ENCODE measurements at places on chromosomes 11 and 22.

- DNase-seq = no peak
Observed at GRCh38 chr11:72439455-72439854, 5.1 kb upstream of the CLPB start.

GRCh38 chr22:48144318-48144717 lies 1381.9 kb downstream of the TBC1D22A start:
- no peak for DNase-seq

GRCh38 chr11:129384415-129384814 lies 8.8 kb downstream of the BARX2 start:
- DNase-seq = no peak

DNA sequence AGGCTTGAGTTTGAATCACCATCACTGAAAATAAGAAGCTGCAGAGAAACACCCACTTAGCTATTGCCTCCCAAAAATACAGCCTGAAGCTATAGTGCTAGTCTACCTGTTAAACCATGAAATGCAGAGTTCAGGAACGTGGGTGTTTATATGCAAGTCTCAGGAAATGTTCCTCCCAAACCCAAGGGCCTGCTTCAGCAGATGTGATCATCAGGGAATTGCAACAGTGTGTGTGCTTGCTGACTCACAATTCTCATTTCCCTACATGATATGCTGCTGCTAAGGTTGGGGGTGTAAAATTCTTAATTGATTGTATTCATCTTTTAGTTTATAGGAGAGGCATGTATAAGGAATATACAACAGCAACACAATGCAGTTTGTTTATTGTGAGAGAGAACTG lies 49.6 kb downstream of the NUP98 start:
- peak; percentile 26 for DNase-seq

DNA sequence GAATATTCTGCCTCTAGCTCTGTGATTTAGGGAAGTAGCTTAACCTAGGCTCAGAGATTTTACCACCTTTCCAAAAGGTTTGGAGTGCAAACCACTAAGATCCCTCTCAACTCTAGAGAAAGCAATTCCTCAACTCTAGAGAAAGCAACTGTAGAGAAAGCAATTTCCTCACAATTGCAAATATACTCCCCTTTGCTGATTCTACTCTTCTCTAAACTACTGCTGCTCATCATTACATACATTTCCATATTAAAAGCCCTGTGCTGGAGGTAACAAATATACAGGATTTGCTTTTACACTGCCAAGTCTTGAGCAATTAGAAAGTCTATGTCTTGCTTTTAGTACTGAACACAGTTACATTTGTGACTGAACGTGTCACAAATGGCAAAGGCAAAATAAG lies 48.2 kb downstream of the ALG9 start:
- DNase-seq = no peak

DNA sequence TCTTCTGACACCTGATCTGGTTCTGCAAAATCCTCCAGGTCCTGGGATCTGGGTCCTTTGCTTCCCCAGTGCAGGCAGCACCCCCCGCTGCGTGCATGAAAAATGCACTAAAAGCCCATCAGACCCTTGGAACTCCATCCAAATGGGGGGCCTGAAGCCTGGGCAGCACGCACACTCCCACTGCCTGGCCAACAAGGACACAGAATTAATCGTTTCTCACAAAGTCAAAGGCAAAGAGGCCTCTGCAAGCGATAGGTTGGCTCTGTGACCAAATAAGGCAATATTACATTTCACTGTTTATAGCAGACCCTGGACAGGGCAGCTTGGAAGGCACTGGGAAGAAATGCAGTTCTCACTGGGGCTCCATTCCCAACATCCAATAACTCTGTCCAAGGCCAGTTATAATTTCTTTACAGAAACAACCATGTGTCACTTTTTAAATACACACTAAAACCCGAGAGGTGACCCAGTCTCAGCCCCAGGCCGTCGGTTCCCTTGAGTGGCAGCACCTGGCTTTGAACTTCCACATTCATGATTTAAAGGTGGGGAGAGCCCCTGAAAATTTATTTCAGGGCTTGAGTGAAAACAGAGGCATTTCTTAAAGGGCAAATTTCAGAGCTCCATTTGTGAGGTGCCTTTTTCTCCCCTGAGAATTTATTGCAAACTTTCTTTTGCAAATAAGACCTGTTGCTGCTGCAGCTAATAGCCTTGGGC lies 114.4 kb upstream of the ANO1 start:
- DNase-seq = no peak

- no peak for DNase-seq
Observed at GRCh38 chr11:10307022-10307399, 2.1 kb downstream of the ADM start.

DNA sequence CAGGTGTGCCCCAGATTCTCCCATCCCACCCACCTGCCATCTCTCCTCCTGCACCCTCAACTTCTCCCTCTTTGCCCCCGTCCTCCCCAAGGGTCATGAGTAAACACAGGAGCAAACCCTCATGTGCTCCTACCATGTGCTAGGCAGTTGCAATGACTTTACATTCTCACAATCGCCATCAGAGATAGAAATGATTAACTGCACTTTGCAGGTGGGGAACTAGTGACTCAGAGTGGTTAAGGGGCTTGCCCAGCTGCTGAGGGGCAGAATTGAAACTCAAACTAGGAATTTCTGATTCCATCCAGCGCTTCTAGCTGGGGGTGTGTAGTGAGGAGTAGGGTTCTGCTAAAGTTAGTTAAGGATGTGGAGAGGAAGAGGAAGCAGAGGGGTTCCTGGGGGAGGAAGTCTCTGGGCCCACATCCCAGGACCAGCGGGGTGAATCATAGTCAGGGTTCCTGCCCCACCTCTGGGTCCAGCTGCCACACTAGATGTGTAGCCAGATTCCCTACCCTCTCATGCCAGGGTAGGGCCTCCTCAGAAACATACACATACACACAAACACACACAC lies 16.0 kb upstream of the PRG2 start:
- peak; percentile 65 for DNase-seq

DNA sequence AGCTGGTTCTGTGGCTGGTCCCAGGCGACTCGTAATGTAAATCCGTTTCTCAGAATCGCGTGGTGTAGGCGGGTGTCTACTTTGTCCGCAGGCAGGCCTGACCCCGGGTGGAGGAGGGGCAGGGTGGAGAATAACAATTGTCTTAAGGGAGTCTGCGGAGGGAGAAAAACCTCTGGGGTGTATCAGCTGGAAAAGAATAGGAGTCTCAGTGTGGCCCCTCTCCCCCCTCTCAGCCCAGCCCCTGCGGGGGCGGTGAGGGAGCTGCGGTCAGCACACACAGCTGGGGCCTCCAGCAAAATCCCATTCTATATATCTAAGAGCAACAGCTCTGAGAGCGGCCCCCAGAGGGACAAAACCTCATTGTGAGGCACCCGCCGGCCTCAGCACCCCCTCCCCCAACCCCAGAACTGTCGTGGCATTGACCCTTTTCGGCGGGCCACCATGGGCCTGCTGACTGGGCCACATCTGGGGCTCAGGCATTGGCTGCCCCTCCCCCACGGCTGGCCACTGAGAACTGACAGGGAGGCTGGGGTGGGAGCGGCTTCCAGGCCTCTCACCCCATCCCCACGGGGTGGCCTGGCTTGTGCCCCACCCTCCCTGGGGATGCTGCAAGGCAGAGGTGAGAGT lies 2.7 kb upstream of the MYRF start:
- DNase-seq = no peak

- no peak for DNase-seq
Observed at GRCh38 chr11:9078113-9079086, 13.0 kb downstream of the SCUBE2 start.

DNA sequence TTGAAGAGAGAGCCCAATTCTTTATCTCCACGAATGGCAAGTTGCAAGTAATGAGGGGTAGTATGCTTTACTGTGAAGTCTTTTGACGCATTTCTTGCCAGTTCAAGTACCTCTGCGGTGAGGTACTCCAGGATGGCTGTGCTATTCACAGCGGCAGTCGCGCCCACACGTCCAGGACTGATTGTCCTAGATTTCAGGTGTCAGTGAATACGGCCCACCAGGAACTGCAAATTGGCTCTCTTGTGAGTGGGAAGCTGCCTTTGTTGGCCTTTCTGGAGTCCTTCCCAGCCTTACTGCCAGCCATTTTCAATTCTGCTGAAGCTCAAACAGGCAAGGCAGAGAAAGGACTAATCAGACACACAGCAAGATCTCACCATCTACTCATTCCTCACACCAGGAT lies 8.5 kb downstream of the PPFIA1 start:
- no peak for DNase-seq

- DNase-seq = no peak
Observed at GRCh38 chr11:118206391-118207031, 18.3 kb downstream of the JAML start.

GRCh38 chr11:128453444-128454336 lies 133.7 kb downstream of the ETS1 start:
- no peak for DNase-seq

DNA sequence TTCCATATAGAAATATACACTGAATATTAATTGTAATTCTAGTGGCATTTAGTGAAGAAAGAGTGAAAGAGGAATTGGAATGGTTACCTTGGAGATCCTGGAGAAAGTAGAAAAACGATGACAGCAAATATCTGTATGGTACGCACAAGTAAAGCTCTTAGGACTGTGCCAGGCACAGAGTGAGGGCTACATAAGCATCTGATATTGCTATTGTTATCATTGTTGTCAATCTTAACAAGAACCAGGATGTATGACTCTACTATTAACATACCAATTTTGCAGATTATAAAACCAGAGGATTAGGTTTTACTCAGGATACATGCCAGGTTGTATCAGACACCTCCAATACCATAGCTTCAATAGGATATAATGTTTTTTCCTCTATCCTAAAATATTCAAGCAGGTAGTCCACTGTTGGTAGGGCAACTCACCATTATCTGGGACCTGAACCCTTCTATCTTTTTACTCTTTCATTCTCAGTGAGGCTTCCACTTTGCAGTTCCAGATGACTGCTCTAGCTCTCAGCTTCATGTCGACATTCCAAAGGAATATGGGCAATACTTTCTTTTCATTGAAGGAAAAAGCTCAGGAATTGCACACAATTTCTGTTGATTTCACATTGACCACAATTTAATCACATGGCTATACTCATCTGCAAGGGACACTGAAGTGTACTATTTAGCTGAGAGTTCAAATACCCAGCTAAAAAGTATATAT lies 73.2 kb downstream of the RAB38 start:
- DNase-seq = no peak

GRCh38 chr22:17518406-17518805 lies 44.9 kb upstream of the SLC25A18 start:
- DNase-seq = no peak

DNA sequence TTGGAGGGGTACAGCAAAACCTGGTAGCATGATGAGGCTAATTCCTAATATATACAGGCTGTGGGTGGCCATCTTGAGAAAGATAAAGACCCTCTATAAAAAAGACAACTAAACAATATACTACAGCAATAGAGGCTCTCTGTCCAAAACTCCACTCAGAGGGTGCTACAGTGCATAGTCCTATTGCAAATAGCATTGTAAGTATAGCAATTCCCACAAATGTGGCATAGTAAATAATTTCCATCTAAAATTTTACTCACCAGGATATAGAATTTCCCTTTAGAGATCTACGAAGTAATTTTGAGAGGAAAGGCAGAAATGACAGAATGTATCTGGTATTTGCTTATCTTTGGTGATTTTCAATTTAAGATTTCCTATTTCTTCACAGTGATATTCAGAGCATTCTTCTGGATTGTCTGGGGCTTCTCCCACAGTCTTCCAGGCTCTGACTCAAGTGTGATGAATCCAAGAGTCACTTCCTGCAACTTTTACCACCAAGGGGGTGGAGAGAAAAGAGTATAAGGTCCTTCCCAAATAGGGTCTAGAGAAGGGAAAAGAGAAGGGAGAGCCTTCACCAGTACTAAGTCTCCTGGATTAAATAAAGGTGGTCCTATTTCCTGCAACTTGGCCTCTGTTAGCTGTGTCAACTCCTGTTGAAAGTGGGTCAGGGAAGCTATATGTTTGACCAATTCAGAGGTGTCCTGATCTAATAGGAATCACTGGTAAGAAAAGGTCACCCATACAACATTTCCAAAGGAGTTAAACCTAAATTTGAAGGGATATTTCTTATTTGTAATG lies 1054.7 kb upstream of the CNTN5 start:
- DNase-seq = peak; percentile 18

DNA sequence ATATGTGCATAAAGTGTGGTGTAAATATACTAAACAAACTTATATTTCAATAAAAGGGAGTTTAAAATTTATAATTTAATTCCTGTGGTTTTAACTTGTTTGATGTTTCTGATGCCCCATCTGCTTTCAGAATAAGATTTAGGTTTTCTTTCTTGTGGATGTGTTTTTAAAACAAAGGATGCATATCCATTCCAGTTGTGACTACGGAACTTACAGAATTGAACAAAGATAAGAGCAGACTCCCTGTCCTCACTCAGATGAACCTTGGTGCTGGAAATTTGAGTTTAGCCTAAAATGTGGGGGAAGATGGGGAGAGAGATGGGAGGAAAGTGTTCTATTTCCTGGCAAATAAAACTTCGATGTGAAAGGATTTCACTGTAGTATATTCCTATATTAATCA lies 2.5 kb downstream of the FJX1 start:
- DNase-seq = no peak

DNA sequence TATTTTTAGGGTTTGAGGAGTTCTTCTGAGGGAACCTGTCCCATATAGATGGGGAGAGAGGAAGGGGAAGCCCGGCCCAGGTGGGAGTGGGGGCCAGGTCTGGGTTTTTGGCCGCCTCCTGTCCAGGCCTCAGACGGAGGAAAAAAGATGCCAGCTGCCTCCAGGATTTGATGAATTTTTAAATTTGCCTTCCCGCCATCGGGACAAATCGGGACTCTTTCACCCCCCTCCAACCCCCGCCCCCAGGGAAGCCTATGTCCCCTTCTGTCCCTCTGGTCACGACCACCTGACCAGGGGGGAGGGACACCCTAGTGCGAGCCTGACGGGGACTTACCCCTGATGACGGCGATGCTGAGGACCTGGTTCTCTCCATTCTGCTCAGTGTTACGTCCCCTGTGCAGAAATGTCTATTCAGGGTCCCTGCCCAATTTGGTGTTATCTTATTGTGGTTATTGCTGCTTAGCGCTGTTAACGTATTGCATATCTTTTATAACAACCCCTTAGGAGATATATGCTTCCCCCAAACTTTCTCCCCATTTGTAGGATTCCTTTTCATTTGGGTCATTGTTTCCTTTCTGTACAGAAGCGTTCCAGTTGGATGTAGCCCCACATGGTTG lies 115.9 kb upstream of the GRK3 start:
- peak; percentile 11 for DNase-seq

Data from trophoblast cell (in vitro differentiated cells and primary cell).